Left forelimb (tissue), 1 donor: ENCODE measurements at places on chromosomes 16 and 17.
A peak's percentile ranks its signal among the peaks of the same experiment; 100 is the strongest.

- DNase-seq: no peak
Measured at GRCh38 chr17:4357030-4357628, 9.3 kb downstream of the UBE2G1 start.

GRCh38 chr17:49223517-49224197 lies 6.9 kb downstream of the PHOSPHO1 start:
- no peak for DNase-seq

GRCh38 chr16:77212741-77213541 lies 13.7 kb downstream of the SYCE1L start:
- peak; percentile 84 for DNase-seq

GRCh38 chr17:77549726-77550366 lies 408.7 kb upstream of the TNRC6C start:
- no peak for DNase-seq

DNA sequence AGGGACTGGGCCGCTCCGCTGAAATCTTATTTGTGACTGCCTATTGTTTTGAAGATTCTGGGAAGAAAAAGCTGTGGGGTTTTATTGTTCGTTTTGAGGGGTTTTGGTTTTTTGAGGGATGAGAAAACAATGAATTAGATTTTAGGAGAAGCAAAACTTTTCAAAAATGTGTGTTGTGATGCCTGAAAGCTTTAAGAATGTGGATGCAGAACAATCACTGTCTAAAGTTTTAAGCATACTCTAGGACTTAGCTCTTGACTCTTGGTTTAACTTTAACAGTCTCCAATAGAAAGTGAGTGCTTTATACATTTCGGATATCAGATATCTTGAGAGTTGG lies 899 bp downstream of the CFAP52 start:
- DNase-seq: no peak

DNA sequence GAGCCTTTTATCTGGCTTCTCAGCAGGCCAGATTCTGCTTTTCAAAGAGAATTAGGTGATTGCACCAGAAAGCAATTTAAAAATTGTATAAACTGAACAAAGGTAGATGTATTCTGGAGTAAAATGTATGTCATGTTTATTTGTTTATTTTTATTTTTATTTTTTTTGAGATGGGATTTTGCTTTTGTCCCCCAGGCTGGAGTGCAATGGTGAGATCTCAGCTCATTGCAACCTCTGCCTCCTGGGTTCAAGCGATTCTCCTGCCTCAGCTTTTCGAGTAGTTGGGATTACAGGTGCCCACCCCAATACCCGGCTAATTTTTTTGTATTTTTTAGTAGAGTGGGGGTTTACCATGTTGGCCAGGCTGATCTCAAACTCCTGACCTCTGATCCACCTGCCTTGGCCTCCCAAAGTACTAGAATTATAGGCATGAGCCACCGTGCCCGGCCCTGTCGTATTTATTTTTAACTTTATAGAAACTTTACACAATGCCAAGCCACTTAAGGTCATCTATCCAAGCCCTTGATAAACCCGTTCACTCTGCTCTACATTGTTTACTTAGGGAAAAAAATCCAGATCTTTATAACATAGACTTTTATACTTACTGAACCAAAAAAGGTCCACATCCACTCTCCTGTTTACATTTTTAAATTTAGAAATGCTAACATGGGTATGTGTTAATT lies 22.7 kb upstream of the GOT2 start:
- DNase-seq: no peak

DNA sequence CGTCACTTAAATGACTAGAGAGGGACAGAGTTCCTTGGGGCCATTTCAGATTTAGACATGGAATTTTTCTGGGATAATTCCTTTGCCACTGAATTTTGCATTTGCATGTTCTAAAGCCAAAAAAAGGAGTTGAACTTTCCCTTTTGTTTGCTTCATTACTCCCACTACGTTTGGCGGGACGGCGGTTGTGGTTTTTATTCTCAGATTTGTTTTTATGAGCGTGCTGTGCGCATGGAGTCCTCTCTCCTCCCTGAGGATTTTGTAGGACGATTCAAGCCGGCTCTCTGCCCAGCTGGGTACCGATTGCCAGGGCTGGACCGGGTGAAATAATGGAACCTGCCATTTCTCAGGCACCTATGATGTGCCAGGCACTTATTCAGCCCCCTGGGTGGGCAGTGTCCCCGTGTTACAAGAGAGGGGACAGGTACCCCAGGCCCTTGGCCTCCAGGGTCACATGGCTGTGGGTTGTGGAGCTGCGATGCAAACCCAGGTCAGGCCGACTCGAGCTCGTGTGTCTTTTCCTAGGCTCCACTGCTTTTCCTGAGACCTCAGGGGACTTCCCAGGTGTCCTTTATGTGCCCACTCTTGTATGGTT lies 18.8 kb downstream of the CMIP start:
- DNase-seq: no peak

DNA sequence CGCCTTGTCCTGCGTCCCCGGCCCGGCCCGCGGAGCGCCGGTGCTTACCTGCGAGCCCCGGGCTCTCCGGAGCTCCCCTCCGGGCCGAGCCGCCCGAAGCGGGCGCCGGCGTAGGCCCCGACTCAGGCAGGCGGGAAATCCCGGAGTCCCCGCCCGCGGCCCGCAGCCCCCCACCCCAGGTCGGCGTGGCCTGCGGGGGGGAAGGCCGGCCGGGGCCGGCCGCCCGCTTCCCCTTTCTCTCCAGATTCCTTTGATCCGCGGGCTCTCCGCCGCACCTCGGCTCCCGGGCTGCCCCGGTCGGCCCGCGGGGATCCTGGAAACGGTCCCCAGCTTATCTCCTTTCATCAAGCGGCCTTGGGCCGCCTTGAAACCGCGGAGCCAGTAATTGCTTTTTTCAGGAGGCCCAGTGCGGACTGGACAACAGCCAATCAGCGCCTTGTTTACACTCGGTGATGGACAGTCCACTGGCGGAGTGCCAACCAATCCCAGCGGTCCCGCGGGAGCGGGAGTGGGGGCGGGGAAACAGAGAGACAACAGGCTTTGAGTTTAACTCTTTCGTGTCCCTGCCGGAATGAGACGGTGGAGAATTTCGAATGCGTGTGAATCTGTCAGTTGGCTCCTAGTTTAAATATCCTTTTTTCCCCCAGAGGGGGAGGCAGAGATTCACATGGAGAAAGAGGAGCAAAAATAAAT lies 1.4 kb upstream of the BAHCC1 start:
- DNase-seq: peak; percentile 100

- DNase-seq: no peak
Measured at GRCh38 chr17:74274709-74275340, 791 bp downstream of the DNAI2 start.

DNA sequence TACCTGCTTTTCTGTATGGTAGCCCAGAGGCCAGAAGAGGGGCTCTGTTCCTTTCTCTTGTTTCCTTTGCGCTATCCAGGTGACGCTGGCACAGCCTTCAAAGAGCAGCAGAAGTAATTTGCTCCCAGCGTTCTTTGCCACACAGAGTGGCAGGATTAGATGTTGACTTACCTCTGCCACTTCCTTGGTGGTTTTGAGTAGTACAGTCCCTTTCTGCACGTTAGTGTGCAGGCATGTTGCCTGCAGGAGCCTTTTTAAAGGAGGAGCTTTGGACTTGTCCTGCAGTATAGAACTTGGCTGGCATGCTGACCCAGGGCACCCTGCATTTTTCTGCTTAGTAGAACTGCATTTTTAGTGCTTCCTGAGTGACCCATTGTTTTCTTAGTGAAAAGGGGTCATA lies at the start of gene ABCC11:
Gene ABCC11, minus strand, starts transcription at position 229 of the 400 bp plus-strand sequence. CDS start 15,618 bp downstream, outside the sequence.
- no peak for DNase-seq

DNA sequence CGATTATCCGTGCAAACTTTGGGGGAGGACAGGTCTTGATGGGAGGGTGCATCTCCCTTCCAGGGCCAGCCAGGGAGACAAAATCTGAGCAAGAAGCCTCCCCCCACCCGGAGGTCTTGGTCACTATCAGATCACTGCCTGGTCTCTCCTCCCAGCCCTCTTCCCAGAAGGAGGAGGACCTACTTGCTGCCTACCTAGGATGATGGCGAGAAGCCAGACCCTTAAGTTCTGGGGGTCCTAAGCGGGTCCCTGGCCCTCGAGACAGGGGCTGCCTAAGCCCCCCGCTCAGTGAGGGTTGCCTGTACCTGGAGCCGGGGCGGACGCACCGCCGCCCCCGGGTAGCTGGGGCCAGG lies 4.6 kb downstream of the TSPOAP1 start:
- no peak for DNase-seq

DNA sequence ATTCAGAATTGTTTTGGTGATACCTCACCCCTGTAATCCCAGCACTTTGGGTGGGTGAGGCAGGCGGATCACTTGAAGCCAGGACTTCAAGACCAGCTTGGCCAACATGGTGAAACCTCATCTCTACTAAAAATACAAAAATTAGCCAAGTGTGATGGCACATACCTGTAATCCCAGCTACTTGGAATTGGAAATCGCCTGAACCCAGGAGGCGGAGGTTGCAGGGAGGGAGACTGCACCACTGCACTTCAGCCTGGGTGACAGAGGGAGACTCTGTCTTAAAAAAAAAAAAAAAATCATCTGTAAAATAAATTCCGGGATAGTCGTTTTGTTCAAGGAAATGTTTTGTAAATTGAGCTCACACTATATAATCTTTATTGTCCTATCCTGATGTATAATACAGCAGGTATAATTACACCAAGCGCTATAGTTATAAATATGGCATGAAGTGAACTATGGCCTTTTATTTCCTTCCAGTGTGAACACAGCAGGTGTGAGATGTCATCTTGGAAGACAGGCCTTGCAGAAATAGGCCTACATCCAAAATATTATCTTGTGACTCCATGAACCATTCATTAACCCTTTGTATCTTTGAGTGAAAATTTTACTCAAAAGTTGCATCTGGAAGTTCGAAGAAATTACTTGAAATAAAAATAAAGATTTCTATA lies 25.4 kb downstream of the PLA2G10 start:
- no peak for DNase-seq

DNA sequence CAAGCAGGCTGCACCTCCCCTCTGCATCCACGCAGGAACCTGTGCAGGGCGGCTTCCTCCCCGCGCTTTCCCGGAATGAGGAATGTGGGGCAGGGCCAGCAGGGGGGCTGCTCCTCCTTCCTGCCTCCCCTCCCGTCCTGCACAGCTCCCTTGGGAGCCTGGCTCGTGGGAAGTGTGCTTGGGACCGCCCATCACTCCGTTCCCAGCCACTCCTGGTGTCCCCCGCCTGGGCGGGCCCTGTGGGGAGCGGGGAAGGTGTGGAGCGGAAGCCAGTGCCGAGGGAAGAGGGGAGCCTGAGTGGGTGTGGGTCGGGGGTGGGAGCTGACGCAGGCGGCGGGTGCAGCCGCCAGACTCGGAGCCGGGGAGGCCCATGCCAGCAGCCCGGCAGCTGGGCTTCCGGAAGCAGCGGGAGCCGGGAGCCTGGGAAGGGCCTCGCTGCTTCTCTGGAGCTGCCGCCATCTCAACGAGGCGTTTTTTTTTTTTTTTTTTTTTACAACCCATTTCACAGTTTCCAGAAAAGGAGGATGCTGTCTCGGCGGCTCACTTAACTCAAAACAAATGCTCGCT lies 24.1 kb downstream of the BAHCC1 start:
- peak; percentile 89 for DNase-seq

- no peak for DNase-seq
Measured at GRCh38 chr17:83055911-83056582, 23.4 kb upstream of the METRNL start.

DNA sequence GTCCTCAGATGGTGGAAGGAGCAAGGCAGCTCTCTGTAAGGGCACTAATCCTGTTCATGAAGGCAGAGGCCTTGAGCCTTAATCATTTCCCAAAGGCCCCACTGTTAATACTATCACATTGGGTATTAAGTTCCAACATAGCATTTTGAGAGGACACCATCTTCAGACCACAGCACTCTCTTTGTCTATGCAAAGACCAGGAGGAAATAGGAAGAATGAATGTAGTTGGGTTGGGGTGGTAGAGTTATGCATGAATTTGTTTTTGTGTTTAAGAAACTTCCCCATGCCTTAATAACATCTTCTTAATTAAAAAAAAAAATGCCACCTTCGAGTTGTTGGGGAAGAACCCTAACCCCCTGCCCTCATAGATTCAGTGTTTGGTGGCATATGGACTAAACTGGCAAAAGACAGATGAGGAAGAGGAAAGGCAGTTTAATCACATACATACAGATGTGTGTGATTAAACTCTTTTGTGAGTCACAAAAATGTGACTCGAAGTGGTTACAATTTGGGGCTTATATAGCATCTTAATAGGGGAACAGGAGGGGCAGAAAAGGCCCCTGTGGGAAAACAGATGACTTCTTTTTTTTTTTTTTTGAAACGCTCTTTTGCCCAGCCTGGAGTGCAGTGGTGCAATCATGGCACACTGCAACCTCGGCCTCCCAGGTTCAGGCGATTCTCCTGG lies 35.0 kb upstream of the SLC5A10 start:
- DNase-seq: no peak

- no peak for DNase-seq
Measured at GRCh38 chr17:11511696-11512095, 86.6 kb upstream of the DNAH9 start.

GRCh38 chr16:78257376-78257728 lies 157.9 kb downstream of the WWOX start:
- DNase-seq: no peak

DNA sequence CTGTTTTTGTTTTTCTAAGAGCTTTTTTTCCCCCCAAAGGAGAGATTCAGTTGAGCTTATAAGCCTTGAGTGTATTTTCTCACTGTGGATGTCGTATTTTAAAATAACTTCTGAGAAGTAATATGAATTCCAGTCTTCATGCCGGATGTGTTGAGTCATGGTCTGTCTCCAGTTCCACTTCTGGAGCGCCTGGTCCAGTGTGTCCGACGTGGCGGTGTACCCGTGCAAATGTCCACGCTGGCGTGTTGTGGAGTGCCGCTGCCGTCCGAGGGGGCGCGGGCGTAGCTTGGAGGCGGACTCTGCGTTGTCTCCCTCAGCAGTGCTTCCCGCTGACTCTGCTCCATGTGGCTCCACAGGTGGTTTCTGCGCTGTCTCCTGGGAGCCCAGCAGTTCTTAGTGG lies 60.9 kb upstream of the ZNF750 start:
- no peak for DNase-seq

DNA sequence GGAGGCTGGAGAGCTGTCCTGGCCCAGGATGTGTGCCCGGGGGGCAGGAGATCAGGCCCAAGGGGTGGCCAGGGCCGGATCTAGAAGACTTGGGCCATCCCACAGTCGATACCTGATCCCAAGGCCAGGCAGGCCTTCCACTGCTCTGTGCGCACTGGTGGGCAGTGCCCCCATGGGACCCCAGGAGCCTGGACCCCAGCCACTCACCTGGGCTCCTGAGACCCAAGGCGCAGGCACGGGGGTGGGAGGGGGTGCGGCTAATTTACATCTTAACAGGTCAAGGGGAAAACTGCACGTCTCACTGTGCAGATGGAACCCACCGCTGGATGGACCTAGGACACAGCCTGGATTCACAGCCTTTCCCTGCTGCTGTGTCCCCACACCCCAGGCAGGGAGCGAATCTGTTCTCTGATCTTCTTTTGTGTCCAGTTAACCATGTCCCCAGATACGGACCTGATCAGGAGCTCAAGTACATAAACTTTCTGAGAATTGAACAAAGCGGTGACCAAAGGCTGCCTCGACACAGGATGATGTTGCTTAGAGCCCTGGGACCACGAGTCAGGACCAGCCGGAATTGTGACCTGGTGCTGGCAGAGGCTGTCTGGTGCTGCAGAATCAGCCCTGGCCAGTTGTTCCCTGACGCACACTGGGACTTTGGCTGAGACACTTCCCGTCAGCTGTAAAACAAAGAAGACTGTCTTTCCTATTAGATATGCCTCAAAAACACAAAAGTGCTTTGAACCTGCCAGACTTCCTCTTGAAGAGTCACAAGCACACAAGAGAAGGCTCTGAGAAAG lies 60.6 kb downstream of the TNFRSF13B start:
- peak; percentile 65 for DNase-seq
